T-helper 1 cell (primary cell): ENCODE measurements at places on chromosomes 1 and 21.

DNA sequence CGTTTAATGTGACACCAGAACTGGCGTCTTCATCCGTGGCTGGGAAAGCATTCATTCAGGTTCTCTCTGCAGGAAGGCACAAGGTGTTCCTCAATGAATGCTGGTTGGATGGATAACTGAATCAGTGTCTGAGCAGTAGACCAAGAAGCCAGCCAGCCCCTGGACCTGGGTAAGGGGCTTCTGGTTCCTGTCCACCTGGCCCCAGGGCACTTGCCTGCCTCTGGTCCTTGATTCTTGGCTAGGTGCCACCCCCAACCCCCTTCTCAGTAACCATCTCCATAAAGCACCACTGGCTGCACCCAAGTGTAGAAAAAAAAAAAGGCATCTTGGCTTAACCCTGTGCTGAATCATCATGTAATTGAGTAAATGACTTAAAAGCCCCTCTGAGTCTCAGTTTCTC, 59.1 kb downstream of the KCND3 start:
- no peak for DNase-seq

DNA sequence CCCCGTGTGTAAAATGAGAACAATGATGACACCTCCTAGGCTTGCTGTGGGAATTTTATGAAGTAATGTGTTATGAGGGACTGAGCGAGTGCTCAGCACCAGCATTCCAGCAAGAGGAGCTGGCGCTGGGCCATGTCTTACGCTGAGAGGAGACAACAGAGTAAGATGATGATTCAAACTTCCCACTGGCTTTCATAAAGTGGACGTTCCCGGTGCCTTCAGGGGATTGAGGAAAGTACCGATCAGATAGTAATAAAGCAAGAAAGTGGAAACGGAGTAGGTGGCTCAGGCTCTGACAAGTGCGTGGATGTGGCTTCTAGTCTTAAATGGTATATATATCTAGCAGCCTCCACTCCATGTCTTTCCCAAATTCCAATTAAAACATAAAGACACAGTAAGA, 23.8 kb downstream of the EPHA10 start:
- no peak for DNase-seq

GRCh38 chr1:166977951-166978350, 2.6 kb upstream of the ILDR2 start:
- DNase-seq: no peak

- no peak for DNase-seq
Measured at GRCh38 chr1:163275222-163275621, 46.5 kb upstream of the NUF2 start.

- no peak for DNase-seq
Measured at GRCh38 chr21:46045154-46045553, 52.8 kb upstream of the COL6A2 start.

- no peak for DNase-seq
Measured at GRCh38 chr1:75641325-75641724, 30.4 kb upstream of the SLC44A5 start.

DNA sequence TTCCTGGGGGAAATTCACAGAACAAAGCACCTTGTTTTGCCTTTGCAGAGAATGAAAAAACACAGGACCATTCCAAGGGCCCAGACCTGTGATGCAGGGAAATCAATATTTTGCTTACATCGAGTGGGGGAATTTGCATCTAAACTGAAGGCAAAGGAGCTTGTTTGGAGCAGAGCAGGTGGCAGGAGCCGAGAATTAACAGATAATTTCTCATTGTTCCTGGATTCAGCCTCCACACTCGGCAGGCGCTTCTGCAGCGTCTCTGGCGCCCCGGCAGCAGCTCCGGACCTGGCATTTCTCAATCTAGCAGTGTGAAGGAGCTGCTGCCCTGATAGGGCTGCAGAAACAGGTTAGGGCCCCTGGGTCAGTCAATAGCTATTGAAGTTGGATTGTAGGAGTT, 2.0 kb upstream of the SYT6 start:
- DNase-seq: no peak

GRCh38 chr21:35565204-35565611, 495.1 kb downstream of the SETD4 start:
- no peak for DNase-seq

DNA sequence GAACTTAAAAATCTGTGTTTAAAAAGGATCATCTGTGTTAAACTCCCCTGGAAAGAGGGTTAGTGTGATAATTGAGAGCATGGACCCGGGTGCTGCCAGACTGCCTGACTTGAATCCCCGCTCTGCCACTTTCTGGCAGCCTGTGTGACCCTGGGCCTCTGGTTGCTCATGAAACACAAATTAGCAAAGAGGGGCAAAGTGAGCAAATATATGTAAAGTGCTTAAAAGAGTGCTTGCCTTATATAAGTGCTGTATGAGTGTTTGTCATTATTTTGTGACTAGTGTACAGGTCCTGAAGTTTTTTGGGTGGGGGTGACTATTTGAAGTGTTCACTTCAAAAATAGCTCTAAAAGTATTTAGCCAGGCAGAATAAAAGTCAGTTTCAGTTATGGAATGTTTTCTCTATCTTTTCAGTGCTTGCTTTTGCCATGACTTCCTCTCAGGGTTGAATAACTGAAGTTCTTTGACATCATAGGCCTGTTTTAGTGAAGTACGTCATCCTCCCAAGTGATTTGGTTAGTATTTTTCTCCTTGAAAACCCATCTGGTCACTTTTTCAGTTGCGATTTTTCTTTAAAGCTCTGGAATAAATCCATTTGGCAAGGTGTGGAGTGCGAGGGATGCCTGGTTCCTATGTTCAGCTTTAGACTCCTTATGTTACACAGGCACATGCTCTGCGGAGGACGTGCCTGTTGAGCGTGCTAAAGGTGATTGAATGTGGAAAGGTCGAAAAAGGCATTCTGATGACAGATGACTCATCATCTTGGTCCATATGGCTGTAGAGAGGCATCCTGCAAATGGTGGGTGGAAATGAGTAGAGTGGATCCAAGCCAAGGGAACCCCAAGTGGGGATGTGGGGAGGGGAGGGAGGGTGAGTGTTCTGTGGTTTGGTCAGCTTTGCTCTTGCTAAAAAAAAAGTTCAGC, 47.8 kb downstream of the AK4 start:
- DNase-seq: no peak

DNA sequence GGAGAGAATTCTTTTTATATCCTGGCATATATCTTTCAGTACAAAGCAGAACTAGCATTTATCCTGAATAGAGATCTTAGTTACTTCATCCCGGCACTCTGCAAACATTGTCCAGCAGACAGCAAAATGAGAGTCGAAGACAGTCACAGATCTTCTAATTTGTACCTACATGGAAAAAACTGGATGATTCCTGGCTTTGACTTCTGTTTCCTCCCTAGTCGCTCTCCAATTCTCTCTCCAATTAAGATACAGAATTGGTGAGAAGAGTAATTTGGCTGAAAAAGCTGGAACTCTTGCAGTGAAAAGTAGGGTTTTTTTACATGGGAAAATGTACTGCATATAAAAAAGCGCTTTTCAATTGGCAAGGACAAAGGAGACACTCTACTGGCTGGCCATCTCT, 151.1 kb upstream of the C8B start:
- no peak for DNase-seq
